ENCODE measurements at places on chromosomes 7 and 10. TPM values are rescaled to one million over a fixed set of nuclear protein-coding genes. Genes with fewer than 3 reads are reported as not detected.

Gene TRPV5
- total RNA-seq: not detected

GRCh38 chr7:128309976-128310375, 33.7 kb downstream of the RBM28 start:
- no peaks in the 10 kb centered on the region for H3K27me3 ChIP-seq
- H3K36me3 ChIP-seq: peaks cover 91% of the 10 kb centered on the region
- DNase-seq: no peak
- H3K4me3 ChIP-seq: no peak overlapping the region
- no peak overlapping the region for H3K27ac ChIP-seq
- H3K4me1 ChIP-seq: no peaks in the 10 kb centered on the region

DNA sequence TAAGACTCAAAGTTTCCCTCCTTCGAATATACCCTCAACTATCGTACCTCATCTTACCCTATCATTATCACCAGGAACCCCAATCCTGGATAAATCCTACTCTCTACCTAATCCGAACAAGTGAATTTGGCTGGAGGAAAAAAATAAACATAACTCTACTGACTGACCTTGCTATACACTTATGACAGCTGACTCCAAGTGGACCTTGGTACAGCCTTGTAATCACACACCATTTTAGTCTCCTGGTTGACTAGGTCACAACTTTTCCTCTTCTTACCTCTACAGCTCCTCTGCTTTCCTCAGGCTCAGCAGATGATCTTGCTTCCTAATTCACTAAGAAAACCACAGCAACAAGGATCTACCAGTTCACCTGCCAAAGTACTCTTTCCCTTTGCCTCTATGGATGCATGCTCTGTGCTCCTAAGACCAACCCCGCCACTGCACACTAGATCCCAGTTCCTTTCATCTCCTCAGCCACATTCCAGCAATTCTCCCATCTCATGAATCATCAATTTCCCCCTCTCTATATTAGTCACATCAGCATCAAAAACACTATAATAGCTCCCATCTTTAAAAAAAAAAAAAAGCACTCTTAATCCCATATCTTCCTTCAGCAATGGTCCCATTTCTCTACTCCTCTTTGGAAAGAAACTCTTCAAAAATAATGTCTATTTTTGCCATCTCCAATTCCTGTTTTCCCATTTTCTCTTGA, 35.5 kb downstream of the COA1 start:
- H3K36me3 ChIP-seq: no peaks in the 10 kb centered on the region
- H3K27me3 ChIP-seq: no peaks in the 10 kb centered on the region
- no peak overlapping the region for H3K4me3 ChIP-seq
- peaks cover 17% of the 10 kb centered on the region for H3K4me1 ChIP-seq
- H3K27ac ChIP-seq: no peak overlapping the region

DNA sequence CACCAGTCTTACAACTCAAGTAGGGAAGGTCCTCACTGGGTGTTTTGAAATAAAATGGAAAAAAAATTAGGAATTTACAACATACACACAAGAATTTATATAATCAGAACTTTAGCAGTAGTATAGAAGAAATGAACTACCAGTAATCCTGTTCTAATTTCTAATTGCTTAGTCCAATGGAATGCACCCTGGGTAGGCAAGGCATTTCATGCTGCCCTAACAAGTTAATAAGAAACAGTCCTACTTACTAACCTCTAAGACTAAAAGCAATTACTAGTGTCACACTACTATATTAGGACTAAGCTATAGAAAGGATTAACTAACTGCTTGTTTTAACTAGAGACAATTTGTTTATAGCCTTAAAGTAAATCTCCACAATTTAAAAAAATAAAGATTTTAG, 158.1 kb downstream of the BTAF1 start:
- H3K27me3 ChIP-seq: no peaks in the 10 kb centered on the region
- no peak overlapping the region for H3K27ac ChIP-seq
- H3K4me3 ChIP-seq: no peak overlapping the region
- DNase-seq: no peak

- no peak overlapping the region for H3K4me3 ChIP-seq
- H3K27me3 ChIP-seq: no peaks in the 10 kb centered on the region
- no peaks in the 10 kb centered on the region for H3K4me1 ChIP-seq
- no peaks in the 10 kb centered on the region for H3K36me3 ChIP-seq
- H3K27ac ChIP-seq: no peak overlapping the region
Measured at GRCh38 chr7:85287106-85287825, 100.4 kb upstream of the SEMA3D start.

Measured in CD4-positive, alpha-beta T cell (primary cell).